A549 treated with dexamethasone at 1 μM for 4 hours (cell line): ENCODE measurements at places on chromosomes 7 and 10. TPM values are rescaled to one million over a fixed set of nuclear protein-coding genes. Genes with fewer than 3 reads are reported as not detected.

CRHR2 gene
- total RNA-seq, result 0.05 to 0.07 TPM (median 0.05 TPM) in 4 of 5 replicates, not detected in the other

ADARB2 gene
- 0.06 to 0.18 TPM in 2 of 5 replicates, not detected in the others for total RNA-seq

HYAL4 gene
- total RNA-seq, result 0.04 TPM in 1 of 5 replicates, not detected in the others

RHEB gene
- 110 to 157 TPM (median 140 TPM) in 5 replicates for total RNA-seq

TUBB8 gene
- 0.04 to 0.15 TPM (median 0.07 TPM) in 5 replicates for total RNA-seq

RFC2 gene
- 53.4 to 63.8 TPM (median 55.3 TPM) in 5 replicates for total RNA-seq

AKR1B15 gene
- total RNA-seq, result 32.2 to 43.4 TPM (median 40.3 TPM) in 5 replicates

HOXA6 gene
- total RNA-seq, result 0.98 to 1.7 TPM (median 1.4 TPM) in 5 replicates

KNDC1 gene
- total RNA-seq, result 0.60 to 1.5 TPM (median 1.3 TPM) in 5 replicates

GRID1 gene
- 0.18 to 0.26 TPM (median 0.25 TPM) in 5 replicates for total RNA-seq
